ENCODE measurements at places on chromosomes 1 and 21.

DNA sequence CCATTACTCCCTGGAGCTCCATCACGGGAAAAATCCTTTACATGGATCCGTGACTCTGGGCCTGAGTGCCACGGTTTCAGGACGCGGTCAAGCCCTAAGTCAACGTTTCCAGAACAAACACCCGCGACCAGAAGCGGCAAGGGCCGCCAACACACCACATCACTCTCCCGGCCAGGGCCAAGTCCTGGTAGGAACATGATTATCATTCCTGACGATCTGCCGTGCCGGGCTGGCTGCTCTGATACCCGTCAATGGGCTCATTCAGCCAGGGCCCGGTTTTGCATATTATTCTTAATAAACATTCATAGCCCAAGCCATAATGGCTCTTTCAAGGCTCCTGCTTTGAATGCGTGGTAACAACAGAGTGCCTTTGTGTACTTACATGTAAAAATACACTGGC, 44.6 kb upstream of the SIM2 start:
- peak; percentile 44 for DNase-seq

- DNase-seq = no peak
Measured at GRCh38 chr21:38511662-38512243, 13.5 kb upstream of the ERG start.

- no peak for DNase-seq
Measured at GRCh38 chr1:57329937-57330336, 93.9 kb downstream of the DAB1 start.

GRCh38 chr1:76068542-76068941, 6.0 kb upstream of the ST6GALNAC3 start:
- no peak for DNase-seq

DNA sequence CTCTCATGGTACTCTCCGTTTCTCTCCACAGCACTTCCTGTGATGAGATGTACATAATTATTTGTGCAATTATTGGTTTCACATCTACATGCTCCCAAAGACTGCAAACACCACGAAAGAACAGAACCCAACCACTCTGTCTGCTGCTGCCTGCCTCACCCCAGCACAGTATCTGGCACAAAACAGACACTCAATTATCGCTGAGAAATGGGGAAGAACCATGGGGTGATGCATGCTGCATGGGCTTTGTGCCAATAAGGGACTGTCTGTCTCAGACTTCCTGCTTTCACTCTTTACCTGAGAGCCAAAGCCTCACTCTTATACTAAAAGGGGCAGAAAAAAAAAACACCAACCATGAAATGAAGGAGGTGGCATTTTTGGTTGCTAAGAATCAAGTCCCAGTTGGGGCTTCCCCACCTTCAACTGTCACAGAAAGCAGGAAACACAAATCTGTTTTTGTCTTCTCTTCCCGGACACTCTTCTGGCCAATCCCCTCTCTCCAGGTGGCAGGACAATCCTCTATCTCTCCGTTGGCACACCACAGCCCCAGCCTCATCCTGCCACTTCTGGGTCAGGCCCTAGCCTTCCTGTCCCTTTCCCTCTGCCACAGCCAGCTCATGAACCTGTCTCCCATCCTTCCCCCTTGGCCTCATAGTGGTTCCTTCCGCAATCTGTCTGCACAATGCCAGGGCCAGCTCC, 82.0 kb downstream of the TGFBR3 start:
- DNase-seq = no peak

DNA sequence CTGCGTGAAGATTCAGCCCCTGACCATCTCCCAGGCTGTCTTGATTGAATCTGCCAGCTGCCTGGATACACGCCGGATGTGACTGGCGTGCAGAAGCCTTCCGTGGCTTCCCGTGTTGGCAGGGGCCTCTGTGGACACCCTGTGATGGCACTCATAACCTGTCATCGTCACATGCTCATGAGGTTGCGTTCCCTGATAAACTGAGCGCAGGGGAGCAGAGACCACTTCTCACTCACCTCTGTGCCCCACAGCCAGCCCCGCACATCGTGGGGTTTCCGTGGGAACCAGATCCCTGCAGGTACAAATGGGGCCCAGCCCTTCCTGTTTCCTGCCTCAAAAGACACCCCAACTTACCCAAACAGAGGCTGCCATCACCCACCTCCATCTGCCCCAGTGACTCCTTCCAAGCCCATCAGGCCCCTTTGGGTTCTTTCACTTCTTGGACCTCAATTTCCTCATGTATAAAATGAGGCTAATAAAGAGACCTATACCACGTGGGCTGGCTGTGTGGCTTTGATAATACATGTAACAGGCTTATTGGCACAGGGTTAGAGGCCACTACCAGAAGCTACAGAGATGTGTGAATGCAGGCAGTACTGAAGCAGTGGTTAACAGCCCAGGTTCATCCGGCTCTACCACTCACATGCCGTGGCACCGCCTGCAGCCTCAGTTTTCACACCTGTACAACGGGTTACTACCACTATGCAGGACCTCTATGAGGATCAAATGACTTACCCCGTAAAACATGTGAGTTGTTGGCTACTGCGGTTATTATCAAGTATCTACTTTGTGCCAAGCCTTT, 23.6 kb downstream of the HTR6 start:
- no peak for DNase-seq

DNA sequence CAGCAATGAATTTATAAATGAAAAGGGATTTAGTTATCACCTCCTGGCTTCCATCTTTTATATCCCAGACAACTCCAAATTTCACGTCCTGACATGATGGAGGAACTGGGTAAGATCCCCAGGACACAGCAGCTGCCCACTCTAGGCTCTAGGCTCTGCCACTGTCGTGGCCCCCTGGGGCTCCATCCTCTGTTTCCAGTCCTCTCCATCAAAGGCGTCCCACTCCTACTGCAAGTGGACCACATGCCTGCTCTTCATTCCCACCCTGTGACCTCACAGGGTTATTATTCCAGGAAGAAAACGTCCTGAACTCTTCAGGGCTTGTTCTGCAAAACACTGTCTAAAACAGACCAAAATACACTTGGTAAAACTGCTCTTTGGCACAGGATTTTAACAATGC, 11.9 kb downstream of the URB1 start:
- no peak for DNase-seq

- DNase-seq = no peak
Measured at GRCh38 chr1:157595356-157595755, 2.5 kb downstream of the FCRL4 start.
